ENCODE measurements at places on chromosomes 7 and 10. TPM values are rescaled to one million over a fixed set of nuclear protein-coding genes. Genes with fewer than 3 reads are reported as not detected.
A peak's percentile ranks its signal among the peaks of the same experiment; 100 is the strongest.

- DNase-seq = no peak
- no peak overlapping the region for H3K4me3 ChIP-seq
- no peaks in the 10 kb centered on the region for H3K4me1 ChIP-seq
- H3K36me3 ChIP-seq = no peaks in the 10 kb centered on the region
- no peaks in the 10 kb centered on the region for H3K27me3 ChIP-seq
Measured at GRCh38 chr10:77463499-77463898, 174.1 kb downstream of the KCNMA1 start.

DNA sequence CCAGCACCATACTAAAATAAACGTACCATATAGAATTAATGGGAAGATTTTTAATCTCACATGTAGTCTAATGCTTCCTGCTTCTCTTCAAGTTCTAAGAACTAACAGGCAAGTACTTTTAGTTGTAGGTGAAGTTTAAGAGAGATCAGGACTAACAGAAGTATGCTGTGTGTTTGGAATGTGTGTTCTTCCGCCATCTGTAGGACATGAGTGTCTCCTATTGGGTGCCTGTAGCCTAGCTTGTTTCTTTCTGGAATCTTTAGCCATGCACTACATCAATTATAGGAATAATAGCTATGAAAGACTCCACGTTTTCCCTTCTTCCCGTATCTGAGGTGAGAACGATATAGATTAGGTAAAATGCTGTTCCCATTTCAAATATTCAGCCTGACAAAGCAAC lies 140.2 kb upstream of the AHR start:
- H3K27ac ChIP-seq = peak overlapping the region; percentile 15
- H3K27me3 ChIP-seq = peaks cover 4% of the 10 kb centered on the region
- H3K4me1 ChIP-seq = peaks cover 50% of the 10 kb centered on the region
- DNase-seq = no peak
- H3K36me3 ChIP-seq = peaks cover 10% of the 10 kb centered on the region

DNA sequence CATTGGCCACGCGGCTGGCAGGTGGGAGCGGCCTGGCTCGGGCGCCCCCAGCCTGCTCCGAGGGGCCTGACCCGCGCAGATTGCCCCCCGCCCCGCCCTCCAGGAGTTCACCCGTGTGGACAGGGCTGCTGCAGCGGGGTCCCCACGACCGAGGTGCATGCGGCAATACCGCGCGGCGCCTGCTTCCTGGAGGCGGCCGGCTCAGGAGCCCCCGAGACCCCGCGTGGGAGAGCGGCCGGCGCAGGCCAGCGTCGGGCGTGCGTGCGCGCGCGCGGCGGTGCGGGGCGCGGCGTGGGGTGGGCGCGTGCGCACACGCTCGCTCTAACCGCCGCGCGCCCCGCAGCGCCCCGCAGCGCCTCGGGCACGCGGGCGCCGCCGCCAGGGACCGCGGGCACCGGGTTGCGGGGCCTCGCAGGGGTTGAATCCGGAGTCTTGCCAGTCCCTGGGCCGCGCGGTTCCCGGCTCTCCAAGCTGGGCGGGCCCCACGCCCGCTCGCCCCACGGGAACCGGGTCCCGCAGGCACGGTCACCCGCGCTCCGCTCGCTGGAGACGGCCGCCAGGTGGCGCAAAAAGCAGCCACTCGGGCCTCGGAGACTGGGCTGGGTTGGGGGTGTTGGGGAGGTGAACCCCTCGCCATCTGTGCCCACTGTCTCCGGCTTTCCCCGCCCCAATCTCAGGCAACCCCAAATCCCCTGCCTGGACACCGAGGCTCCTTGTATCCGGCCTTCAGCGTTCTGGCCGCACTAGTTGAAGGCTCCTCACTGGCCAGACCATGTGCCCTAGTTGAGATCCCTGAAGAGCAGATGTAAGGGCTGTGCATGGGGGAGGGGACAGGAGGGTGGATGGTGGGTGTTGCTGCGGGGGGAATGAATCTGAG lies 1.3 kb upstream of the ACHE start:
- no peaks in the 10 kb centered on the region for H3K36me3 ChIP-seq
- peaks cover 9% of the 10 kb centered on the region for H3K4me1 ChIP-seq
- peak; percentile 74 for DNase-seq

DNA sequence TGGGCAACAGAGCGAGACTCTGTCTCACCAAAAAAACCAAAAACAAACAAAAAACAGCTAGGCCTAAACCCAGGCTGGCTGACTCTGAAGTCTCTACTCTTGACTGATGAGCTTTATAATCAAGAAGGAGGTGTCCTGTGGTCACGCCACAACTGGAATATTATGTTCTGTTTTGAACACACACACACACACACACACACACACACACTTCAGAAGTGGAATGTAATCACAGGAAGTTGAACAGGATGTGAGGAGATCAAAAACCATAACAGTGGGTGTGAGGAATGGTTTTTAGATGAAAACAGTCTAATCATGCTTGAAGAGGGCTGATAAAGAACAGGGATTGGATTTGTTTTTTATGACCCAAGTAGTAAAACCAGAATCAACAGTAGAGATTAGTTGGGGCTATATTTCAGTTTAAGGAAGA lies 51.1 kb upstream of the IL6 start:
- peak overlapping the region; percentile 61 for H3K27ac ChIP-seq
- H3K27me3 ChIP-seq = peaks cover 2% of the 10 kb centered on the region
- H3K36me3 ChIP-seq = no peaks in the 10 kb centered on the region
- peaks cover 71% of the 10 kb centered on the region for H3K4me1 ChIP-seq

- peaks cover 3% of the 10 kb centered on the region for H3K27me3 ChIP-seq
- H3K27ac ChIP-seq = no peak overlapping the region
- H3K36me3 ChIP-seq = no peaks in the 10 kb centered on the region
- DNase-seq = no peak
Measured at GRCh38 chr7:156028521-156028920, 216.3 kb upstream of the SHH start.

DNA sequence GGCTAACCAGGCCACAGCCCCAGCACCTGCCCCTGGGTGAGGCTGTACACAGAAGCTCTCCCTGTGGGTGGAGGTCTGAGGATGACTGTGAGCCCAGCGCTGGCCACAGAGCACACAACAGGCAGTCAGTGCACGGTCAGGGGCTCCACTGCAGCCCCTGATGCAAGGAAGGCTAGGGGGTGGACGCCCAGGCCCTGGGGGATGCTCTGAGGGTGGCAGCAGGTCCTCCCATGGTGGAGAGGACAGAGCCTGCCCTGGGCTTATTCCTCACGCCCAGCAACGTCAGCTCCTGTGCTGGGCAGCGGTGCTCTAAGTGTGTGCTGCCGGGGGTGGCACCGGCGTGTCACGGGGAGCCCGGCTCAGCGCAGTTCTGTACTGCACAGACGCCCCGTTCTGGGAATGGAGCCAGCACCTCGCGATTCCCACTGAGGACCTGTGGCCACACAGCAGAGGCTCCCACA lies 223.2 kb downstream of the MAD1L1 start:
- no peaks in the 10 kb centered on the region for H3K27me3 ChIP-seq
- no peaks in the 10 kb centered on the region for H3K4me1 ChIP-seq
- no peak overlapping the region for H3K4me3 ChIP-seq
- no peaks in the 10 kb centered on the region for H3K36me3 ChIP-seq
- H3K27ac ChIP-seq = no peak overlapping the region
- DNase-seq = no peak

DNA sequence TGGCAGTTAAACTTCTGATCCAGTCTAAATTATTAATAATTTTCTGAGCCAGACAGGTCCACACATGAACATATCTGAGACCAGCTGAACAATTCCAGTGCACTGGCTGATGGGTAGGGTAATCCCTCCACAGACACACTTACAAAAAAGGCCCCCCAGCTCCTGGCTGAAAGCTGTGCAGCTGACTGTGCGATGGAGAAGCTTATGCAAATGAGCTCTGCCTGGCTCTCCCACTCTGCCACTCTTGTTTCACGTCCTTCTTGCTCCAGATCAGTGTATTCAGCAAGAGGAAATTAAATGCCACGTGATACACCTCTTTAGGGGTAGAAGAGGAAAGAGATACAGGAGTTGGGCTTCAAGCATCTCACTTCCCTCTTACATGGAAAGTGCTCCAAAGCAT lies 76.4 kb upstream of the FEZF1 start:
- H3K4me3 ChIP-seq = no peak overlapping the region
- no peaks in the 10 kb centered on the region for H3K4me1 ChIP-seq
- H3K36me3 ChIP-seq = no peaks in the 10 kb centered on the region
- no peak overlapping the region for H3K27ac ChIP-seq
- no peak for DNase-seq
- H3K27me3 ChIP-seq = no peaks in the 10 kb centered on the region

DNA sequence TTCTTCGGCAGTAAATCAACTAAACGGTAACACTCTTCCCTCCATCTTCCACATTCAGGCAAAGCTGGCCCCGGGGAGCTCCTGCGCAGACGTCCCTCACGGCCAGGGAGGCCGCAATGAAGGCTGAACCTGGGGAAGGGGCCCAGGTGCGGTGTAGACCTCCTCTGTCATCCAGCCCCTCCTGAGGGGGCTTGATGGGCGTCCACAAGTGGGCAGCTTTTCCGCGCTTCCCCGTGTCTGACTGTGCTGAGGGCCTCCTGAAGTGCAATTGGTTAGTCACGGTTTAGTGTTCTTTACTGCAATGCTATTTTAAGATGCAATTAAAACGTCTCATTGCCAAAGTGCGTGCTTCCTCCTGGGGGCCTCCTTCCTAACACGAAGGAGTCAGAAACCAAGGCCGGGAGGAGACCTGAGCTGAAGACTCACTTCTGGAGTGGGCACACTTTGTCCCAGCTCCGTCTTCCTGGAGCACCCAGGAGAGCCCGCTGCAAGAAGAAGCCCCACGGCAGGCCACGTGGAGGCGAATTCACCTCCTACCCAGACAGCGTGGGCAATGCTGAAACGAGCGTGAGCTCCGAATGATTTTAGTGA lies 173.3 kb downstream of the ELFN1 start:
- H3K27ac ChIP-seq = no peak overlapping the region
- H3K4me3 ChIP-seq = no peak overlapping the region
- H3K36me3 ChIP-seq = peaks cover 9% of the 10 kb centered on the region
- H3K4me1 ChIP-seq = no peaks in the 10 kb centered on the region
- DNase-seq = peak; percentile 2
- no peaks in the 10 kb centered on the region for H3K27me3 ChIP-seq

- H3K4me3 ChIP-seq = no peak overlapping the region
- H3K36me3 ChIP-seq = no peaks in the 10 kb centered on the region
- H3K4me1 ChIP-seq = no peaks in the 10 kb centered on the region
- DNase-seq = no peak
- no peaks in the 10 kb centered on the region for H3K27me3 ChIP-seq
Measured at GRCh38 chr7:83053965-83054364, 108.7 kb downstream of the PCLO start.

GRCh38 chr7:110521357-110521911 lies 569.5 kb upstream of the LRRN3 start:
- no peak for DNase-seq
- H3K36me3 ChIP-seq = no peaks in the 10 kb centered on the region
- H3K4me3 ChIP-seq = no peak overlapping the region
- no peaks in the 10 kb centered on the region for H3K4me1 ChIP-seq

Gene TRIL
- total RNA-seq = not detected

DNA sequence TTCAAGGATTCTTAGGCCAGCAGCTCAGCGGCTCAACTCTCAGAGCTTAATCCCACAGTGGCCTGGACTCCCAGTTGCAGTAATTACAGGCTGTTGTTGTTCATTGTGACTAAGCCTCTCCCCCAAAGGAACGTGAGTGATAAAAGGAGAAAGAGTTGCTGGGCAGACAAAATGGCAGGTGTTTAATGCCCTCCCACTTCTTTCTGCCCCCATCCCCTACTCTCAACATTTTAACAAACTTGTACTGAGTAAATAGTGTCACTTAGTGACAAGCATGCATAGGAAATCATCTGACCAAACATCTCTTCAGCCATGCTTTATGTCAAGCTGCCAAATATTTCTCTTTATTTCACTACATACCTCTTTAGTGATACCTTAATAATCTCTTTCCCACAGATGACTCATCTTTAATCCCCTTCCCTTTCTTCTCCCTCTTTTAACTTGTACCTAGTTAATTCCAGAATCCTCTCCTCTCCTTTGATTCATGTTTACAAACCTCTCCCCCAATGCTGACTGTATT lies 12.4 kb upstream of the MTERF1 start:
- H3K27me3 ChIP-seq = no peaks in the 10 kb centered on the region
- H3K4me3 ChIP-seq = no peak overlapping the region
- DNase-seq = no peak
- no peaks in the 10 kb centered on the region for H3K4me1 ChIP-seq
- H3K36me3 ChIP-seq = peaks cover 3% of the 10 kb centered on the region
- H3K27ac ChIP-seq = no peak overlapping the region

GRCh38 chr7:129213828-129214227 lies 11.0 kb upstream of the AHCYL2 start:
- peak; percentile 51 for DNase-seq
- H3K27me3 ChIP-seq = no peaks in the 10 kb centered on the region
- H3K4me1 ChIP-seq = no peaks in the 10 kb centered on the region
- no peak overlapping the region for H3K27ac ChIP-seq

- H3K36me3 ChIP-seq = no peaks in the 10 kb centered on the region
- DNase-seq = no peak
- no peak overlapping the region for H3K27ac ChIP-seq
- H3K4me1 ChIP-seq = no peaks in the 10 kb centered on the region
Measured at GRCh38 chr10:92405419-92405924, 114.5 kb downstream of the MARCHF5 start.

DNA sequence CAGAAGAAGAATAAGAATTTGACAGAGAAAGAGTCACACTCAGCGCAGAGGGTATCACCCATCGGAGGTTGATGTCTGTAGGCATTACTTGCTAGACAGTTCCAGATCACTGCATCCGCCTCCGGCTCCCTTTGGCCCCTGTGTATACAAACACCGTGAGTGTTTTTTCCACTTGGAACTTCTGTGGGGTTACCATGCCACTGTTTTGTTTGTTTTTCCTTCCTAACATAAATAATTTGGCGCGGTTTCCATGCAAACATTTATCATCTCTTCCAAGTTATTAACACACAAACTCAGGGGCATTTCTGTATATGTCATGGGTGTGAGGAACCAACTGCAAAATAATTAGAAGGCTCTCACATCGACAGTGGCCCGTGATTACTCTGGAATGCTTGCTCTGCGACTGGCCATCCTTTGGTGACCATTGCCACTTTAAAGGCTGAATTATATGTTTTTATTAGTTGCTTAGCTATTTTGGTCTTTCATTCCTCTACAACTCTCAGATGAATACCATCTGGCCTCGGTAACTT lies 612.2 kb upstream of the MKI67 start:
- no peaks in the 10 kb centered on the region for H3K36me3 ChIP-seq
- no peak overlapping the region for H3K4me3 ChIP-seq
- peaks cover 4% of the 10 kb centered on the region for H3K27me3 ChIP-seq
- no peaks in the 10 kb centered on the region for H3K4me1 ChIP-seq
- no peak overlapping the region for H3K27ac ChIP-seq

GRCh38 chr7:158825628-158826289 lies 3.5 kb downstream of the ESYT2 start:
- DNase-seq = peak; percentile 62
- peaks cover 22% of the 10 kb centered on the region for H3K36me3 ChIP-seq
- H3K4me1 ChIP-seq = peaks cover 60% of the 10 kb centered on the region
- H3K27me3 ChIP-seq = no peaks in the 10 kb centered on the region

GRCh38 chr7:131945313-131945911 lies 389.0 kb upstream of the PODXL start:
- DNase-seq = peak; percentile 69
- no peaks in the 10 kb centered on the region for H3K36me3 ChIP-seq
- H3K27ac ChIP-seq = no peak overlapping the region
- H3K27me3 ChIP-seq = peaks cover 36% of the 10 kb centered on the region

Gene PTF1A
- not detected for total RNA-seq

GRCh38 chr7:50663396-50664102 lies 98.3 kb upstream of the DDC start:
- no peaks in the 10 kb centered on the region for H3K36me3 ChIP-seq
- H3K27me3 ChIP-seq = peaks cover 2% of the 10 kb centered on the region
- no peak overlapping the region for H3K4me3 ChIP-seq
- peak; percentile 22 for DNase-seq
- H3K4me1 ChIP-seq = peaks cover 59% of the 10 kb centered on the region
